Brain microvascular endothelial cell (primary cell): ENCODE measurements at places on chromosomes 12 and 14.

- DNase-seq = no peak
These were observed 166.5 kb upstream of the GSC start for GRCh38 chr14:94936401-94936892.

- no peak for DNase-seq
These were observed 114.8 kb upstream of the GSC start for GRCh38 chr14:94884616-94885230.

- DNase-seq = no peak
These were observed 232.9 kb upstream of the CRY1 start for GRCh38 chr12:107326237-107326636.

DNA sequence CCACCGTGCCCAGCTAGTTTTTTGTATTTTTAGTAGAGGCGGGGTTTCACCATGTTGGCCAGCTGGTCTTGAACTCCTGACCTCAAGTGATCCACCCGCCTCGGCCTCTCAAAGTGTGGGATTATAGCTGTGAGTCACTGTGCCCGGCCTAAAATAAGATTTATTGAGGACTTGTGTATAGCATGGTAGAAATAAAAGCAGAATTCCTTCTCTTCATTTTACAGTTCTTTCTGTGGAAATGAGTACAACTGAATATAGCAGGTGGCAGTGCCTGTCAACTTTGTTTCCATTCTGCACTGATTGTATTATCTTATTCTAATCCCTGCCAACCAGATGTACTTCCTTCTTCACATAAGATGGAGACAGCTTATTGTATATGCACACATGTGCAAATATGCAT, 41.0 kb downstream of the DIP2B start:
- peak; percentile 34 for DNase-seq
